Activated CD4-positive, alpha-beta memory T cell treated with anti-CD3 and anti-CD28 coated beads, Interleukin-2, amount 10 ng/mL, durations not matched to agents 7 days and 5 days (primary cell): ENCODE measurements at places on chromosomes 5 and 9.

GRCh38 chr5:173826428-173827350 is 61.5 kb upstream of the CPEB4 start:
- DNase-seq = no peak
- no peak overlapping the region for H3K27ac ChIP-seq
- H3K27me3 ChIP-seq = no peaks in the 10 kb centered on the region
- H3K36me3 ChIP-seq = no peaks in the 10 kb centered on the region

DNA sequence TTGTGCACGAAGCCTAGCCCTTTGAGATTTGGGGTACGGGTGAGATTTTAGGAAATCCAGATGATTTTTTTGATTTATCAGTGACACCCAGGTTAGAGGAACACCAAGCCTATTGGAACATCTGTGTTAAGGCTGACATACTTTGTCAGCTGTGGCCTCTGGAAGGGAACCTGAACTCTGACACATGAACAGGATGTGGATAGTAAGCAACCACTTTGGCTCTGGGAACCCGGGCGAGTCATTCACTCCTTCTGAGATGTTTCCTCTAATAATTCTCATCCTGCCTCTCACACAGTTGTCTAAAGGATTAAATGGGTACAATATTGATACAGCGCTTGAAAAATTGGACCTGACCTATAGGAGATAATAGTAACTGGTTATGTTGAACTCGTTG is 67.8 kb downstream of the FGF1 start:
- H3K4me1 ChIP-seq = peaks cover 15% of the 10 kb centered on the region
- H3K36me3 ChIP-seq = no peaks in the 10 kb centered on the region

DNA sequence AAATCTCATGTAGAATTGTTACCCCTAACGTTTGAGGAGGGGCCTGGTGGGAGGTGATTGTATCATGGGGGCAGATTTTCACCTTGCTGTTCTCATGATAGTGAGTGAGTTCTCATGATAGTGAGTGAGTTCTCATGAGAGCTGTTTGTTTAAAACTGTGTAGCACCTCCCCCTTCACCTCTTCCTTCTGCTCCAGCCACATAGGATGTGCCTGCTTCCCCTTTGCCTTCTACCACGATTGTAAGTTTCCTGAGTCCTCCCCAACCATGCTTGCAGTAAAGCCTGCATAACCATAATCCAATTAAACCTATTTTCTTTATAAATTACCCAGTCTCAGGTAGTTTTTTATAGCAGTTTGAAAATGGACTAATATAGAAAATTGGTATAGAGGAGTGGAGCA is 1783.7 kb upstream of the CDH9 start:
- no peaks in the 10 kb centered on the region for H3K27me3 ChIP-seq
- H3K4me3 ChIP-seq = no peak overlapping the region
- no peaks in the 10 kb centered on the region for H3K36me3 ChIP-seq
- no peaks in the 10 kb centered on the region for H3K4me1 ChIP-seq
- no peak for DNase-seq

GRCh38 chr9:36632892-36633291 is 60.2 kb downstream of the MELK start:
- no peak for DNase-seq
- H3K36me3 ChIP-seq = peaks cover 47% of the 10 kb centered on the region
- H3K27ac ChIP-seq = no peak overlapping the region
- H3K4me3 ChIP-seq = no peak overlapping the region

DNA sequence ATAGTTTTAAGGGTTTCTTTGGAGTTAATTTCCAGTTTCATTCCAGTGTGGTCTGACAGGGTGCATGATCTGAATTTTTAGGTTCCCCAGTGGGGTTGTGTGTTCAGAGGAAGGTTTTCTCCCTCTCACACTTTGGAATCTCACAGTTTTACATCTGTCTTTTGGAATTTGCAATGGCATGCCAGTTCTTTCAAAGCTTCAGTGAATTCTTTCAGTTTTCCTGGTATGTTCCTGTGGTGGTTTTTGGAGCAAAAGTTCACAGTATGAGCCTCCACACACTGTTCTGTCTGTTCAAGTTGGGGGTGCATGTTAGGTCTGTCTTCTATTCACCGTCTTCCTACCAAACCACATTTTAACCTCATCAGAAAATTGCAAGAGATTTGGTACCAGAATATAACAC is 624.2 kb downstream of the KCTD16 start:
- DNase-seq = no peak
- no peak overlapping the region for H3K4me3 ChIP-seq
- H3K4me1 ChIP-seq = no peaks in the 10 kb centered on the region
- no peak overlapping the region for H3K27ac ChIP-seq
- no peaks in the 10 kb centered on the region for H3K27me3 ChIP-seq

- no peak for DNase-seq
- H3K4me1 ChIP-seq = peaks cover 10% of the 10 kb centered on the region
- H3K27ac ChIP-seq = no peak overlapping the region
- peaks cover 20% of the 10 kb centered on the region for H3K36me3 ChIP-seq
- H3K4me3 ChIP-seq = no peak overlapping the region
Observed at GRCh38 chr5:80696450-80696849, 41.7 kb upstream of the DHFR start.

DNA sequence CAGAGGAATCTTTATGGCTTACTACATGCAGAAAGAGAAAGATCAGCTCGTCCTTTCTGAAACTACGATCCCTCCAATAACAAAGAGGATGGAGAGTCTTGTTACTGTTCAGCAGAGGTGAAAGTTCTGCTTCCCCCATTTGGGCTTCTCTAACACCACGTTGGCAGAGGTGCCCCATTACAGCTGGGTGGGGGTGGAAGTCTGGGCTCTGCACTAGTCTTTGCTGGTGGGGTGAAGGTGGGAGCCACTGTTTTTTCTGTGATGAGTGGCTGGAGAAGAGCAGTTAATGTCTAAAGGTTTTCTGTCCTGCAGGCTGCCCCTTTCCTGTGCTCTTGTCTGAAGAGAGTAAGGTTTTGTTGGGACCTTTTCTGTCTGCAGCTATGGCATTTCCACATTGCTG is 64.7 kb upstream of the OTULINL start:
- no peaks in the 10 kb centered on the region for H3K4me1 ChIP-seq
- peaks cover 6% of the 10 kb centered on the region for H3K27me3 ChIP-seq
- DNase-seq = no peak
- H3K27ac ChIP-seq = no peak overlapping the region
- H3K4me3 ChIP-seq = no peak overlapping the region
- H3K36me3 ChIP-seq = no peaks in the 10 kb centered on the region

- no peak for DNase-seq
- no peaks in the 10 kb centered on the region for H3K27me3 ChIP-seq
- no peak overlapping the region for H3K27ac ChIP-seq
- no peak overlapping the region for H3K4me3 ChIP-seq
- H3K36me3 ChIP-seq = no peaks in the 10 kb centered on the region
- H3K4me1 ChIP-seq = no peaks in the 10 kb centered on the region
Observed at GRCh38 chr5:161027763-161028162, 175.8 kb upstream of the ATP10B start.

- H3K4me3 ChIP-seq = peak overlapping the region; percentile 74
- no peak for DNase-seq
- peak overlapping the region; percentile 38 for H3K27ac ChIP-seq
- peaks cover 6% of the 10 kb centered on the region for H3K36me3 ChIP-seq
- peaks cover 7% of the 10 kb centered on the region for H3K27me3 ChIP-seq
Observed at GRCh38 chr9:123928533-123929176, 1.3 kb downstream of the DENND1A start.

- H3K27ac ChIP-seq = no peak overlapping the region
- H3K27me3 ChIP-seq = peaks cover 19% of the 10 kb centered on the region
- H3K4me3 ChIP-seq = no peak overlapping the region
- no peaks in the 10 kb centered on the region for H3K4me1 ChIP-seq
Observed at GRCh38 chr5:135878156-135878620, 17.5 kb downstream of the IL9 start.

DNA sequence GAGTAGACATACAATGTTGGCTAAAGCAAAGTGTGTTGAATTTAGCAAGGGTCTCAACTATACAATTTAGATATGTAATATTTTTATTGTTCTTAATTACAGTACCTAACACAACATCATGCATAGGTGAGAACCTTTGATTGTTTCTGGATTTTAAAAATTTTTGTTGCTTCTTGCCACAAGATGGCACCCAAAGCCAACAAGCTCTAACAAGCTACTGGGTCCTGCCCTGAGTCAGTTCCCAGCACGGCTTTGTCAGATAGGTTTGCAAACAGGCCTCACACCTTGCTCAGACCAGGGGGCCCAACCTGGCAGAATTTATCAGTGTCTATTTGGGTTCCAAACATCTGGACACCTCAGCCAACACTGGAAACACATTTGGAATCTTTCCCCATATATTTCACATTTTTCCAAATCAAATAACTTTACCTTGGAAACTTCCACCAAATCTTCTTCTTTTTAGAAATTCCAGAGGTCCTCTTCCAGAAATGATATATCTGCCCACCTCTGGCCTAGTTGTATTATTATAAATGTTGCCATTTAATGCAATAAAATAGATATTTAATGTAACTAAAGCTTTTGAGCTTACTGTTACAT is 49.5 kb upstream of the EGFLAM start:
- H3K4me1 ChIP-seq = no peaks in the 10 kb centered on the region
- peaks cover 4% of the 10 kb centered on the region for H3K27me3 ChIP-seq
- H3K4me3 ChIP-seq = no peak overlapping the region
- H3K36me3 ChIP-seq = no peaks in the 10 kb centered on the region
- H3K27ac ChIP-seq = no peak overlapping the region
